ENCODE measurements at places on chromosomes 6 and 20.

DNA sequence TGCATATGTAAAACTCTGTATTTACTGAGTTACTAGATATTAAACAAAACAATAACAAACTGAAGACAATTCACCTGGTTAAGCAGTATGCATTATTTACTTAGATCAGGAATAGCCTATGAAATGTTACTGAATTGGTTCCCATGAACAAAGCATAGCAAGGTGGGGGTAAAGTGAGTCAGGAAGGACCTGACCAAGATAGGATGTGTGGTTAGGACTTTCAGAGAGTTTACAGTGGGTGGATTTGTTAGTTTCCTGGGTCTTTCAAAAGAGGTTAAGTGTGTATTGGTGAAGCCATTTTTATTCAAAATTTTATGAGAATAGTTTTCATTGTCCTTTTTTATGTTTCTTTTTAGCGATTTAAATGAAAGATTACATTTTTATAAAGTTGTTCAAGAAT lies 32.9 kb downstream of the TBPL1 start:
- H3K27me3 ChIP-seq: no peaks in the 10 kb centered on the region
- no peak for DNase-seq
- peak overlapping the region; percentile 24 for H3K4me3 ChIP-seq
- no peak overlapping the region for H3K27ac ChIP-seq
- H3K4me1 ChIP-seq: peaks cover 27% of the 10 kb centered on the region

- DNase-seq: no peak
- no peaks in the 10 kb centered on the region for H3K36me3 ChIP-seq
These were observed 63.1 kb upstream of the PHACTR1 start for GRCh38 chr6:12653486-12653885.

- peaks cover 2% of the 10 kb centered on the region for H3K27me3 ChIP-seq
- DNase-seq: no peak
- peaks cover 4% of the 10 kb centered on the region for H3K4me1 ChIP-seq
These were observed 6.2 kb downstream of the PXT1 start for GRCh38 chr6:36436466-36436865.

- no peak for DNase-seq
- H3K4me3 ChIP-seq: no peak overlapping the region
- no peaks in the 10 kb centered on the region for H3K27me3 ChIP-seq
- H3K36me3 ChIP-seq: no peaks in the 10 kb centered on the region
These were observed 608.0 kb downstream of the COL12A1 start for GRCh38 chr6:74597840-74598239.

GRCh38 chr6:140915103-140915502 lies 1217.6 kb upstream of the GJE1 start:
- no peak overlapping the region for H3K4me3 ChIP-seq
- no peaks in the 10 kb centered on the region for H3K36me3 ChIP-seq
- H3K27me3 ChIP-seq: no peaks in the 10 kb centered on the region
- DNase-seq: no peak

GRCh38 chr6:39948199-39948791 lies 14.0 kb upstream of the MOCS1 start:
- no peaks in the 10 kb centered on the region for H3K4me1 ChIP-seq
- peaks cover 1% of the 10 kb centered on the region for H3K27me3 ChIP-seq
- DNase-seq: no peak
- no peaks in the 10 kb centered on the region for H3K36me3 ChIP-seq
- H3K4me3 ChIP-seq: no peak overlapping the region
- H3K27ac ChIP-seq: no peak overlapping the region

DNA sequence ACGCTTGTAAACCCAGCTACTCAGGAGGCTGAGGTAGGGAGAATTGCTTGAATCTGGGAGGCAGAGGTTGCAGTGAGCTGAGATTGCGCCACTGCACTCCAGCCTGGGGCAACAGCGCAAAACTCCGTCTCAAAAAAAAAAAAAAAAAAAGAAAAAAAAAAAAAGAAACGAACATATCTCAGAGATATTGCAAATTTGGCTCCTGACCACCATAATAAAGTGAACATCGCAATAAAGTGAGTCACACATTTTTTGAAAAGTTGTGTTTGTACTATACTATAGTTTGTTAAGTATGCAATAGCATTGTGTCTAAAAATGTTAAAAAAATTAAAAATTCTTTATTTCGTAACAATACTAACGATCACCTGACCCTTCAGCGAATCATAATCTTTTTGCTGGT lies 13.3 kb downstream of the RSPH9 start:
- peaks cover 6% of the 10 kb centered on the region for H3K4me1 ChIP-seq
- no peak for DNase-seq
- peaks cover 2% of the 10 kb centered on the region for H3K36me3 ChIP-seq
- H3K4me3 ChIP-seq: no peak overlapping the region
- H3K27me3 ChIP-seq: peaks cover 3% of the 10 kb centered on the region
- no peak overlapping the region for H3K27ac ChIP-seq

GRCh38 chr6:139765825-139766285 lies 391.4 kb upstream of the CITED2 start:
- no peaks in the 10 kb centered on the region for H3K36me3 ChIP-seq
- DNase-seq: no peak
- H3K27ac ChIP-seq: no peak overlapping the region
- H3K4me1 ChIP-seq: peaks cover 8% of the 10 kb centered on the region
- H3K4me3 ChIP-seq: no peak overlapping the region

DNA sequence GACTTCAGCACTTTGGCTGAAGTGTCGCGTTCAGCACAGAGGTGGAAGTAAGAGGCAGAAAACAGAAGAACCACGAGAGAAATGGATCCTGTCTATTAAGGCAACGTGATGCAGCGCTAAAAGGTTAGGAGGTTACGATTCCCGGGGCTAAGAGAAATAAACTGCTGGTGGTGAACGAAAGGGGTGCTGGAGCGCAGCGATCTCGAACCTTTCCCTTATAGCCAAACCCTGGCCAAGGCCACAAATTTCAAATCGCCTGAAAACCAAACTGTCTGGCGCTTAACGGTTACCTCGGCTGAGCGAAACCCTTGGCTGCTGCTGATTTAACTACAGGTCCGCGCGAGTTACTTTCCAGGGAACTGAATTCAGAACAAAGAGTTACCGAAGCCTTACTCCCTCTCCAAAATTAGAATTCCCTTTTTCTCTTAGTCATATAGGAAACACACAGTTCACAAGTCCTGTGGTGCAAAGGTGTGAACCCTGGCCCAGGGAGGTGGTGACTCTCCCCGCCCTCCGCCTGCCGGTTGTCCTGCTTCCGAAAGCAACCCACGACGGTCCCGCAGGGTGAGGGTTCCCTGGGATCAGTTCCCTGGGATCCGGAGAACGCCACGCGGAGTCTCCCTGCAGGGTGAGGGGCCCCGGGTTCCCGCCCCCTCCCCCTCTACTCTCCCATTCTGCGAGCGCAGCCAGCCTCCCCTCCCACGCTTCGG lies 1.3 kb upstream of the SLC35D3 start:
- H3K4me3 ChIP-seq: peak overlapping the region; percentile 79
- no peak for DNase-seq
- no peaks in the 10 kb centered on the region for H3K36me3 ChIP-seq
- H3K27me3 ChIP-seq: peaks cover 55% of the 10 kb centered on the region
- H3K4me1 ChIP-seq: peaks cover 19% of the 10 kb centered on the region

- H3K4me3 ChIP-seq: peak overlapping the region; percentile 97
- H3K36me3 ChIP-seq: peaks cover 33% of the 10 kb centered on the region
- peaks cover 2% of the 10 kb centered on the region for H3K27me3 ChIP-seq
- peaks cover 40% of the 10 kb centered on the region for H3K4me1 ChIP-seq
These were observed 1.8 kb downstream of the NFKBIE start for GRCh38 chr6:44263354-44264100.

- H3K4me1 ChIP-seq: peaks cover 1% of the 10 kb centered on the region
- no peaks in the 10 kb centered on the region for H3K36me3 ChIP-seq
- DNase-seq: no peak
- H3K4me3 ChIP-seq: no peak overlapping the region
These were observed 44.1 kb upstream of the TSPYL1 start for GRCh38 chr6:116323863-116324262.

DNA sequence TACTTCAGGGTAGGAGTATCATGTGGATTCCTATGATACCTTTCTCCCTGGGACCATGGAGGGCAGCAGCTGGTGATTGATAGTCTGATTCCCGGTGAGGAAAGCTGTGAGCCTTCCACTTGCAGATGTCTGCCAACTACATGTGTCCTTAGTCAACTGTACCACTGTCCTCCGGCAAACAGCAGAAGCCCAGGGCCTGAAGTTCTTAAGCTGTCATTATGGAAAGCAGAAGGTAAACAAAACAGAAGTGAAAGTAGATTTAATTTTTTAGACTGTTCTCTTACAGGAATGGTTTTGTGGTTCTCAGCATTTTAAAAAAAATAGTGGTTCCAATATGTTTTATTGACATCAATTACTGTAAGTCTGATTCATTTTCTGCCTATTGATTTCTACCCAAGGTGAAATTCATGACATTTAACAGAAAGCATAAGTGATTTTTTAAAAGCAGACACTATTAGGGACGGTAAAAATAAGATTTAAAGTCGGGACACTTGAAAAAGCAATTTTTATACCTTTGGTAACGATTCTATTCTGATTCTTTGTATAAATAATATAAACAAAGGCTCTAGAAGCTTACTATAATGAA lies 36.6 kb downstream of the PTPN1 start:
- peaks cover 37% of the 10 kb centered on the region for H3K36me3 ChIP-seq
- no peaks in the 10 kb centered on the region for H3K27me3 ChIP-seq
- peak overlapping the region; percentile 78 for H3K4me3 ChIP-seq
- H3K4me1 ChIP-seq: peaks cover 54% of the 10 kb centered on the region

GRCh38 chr6:57315111-57315510 lies 2.3 kb upstream of the PRIM2 start:
- peaks cover 22% of the 10 kb centered on the region for H3K4me1 ChIP-seq
- no peak overlapping the region for H3K27ac ChIP-seq
- DNase-seq: no peak
- H3K27me3 ChIP-seq: peaks cover 3% of the 10 kb centered on the region

DNA sequence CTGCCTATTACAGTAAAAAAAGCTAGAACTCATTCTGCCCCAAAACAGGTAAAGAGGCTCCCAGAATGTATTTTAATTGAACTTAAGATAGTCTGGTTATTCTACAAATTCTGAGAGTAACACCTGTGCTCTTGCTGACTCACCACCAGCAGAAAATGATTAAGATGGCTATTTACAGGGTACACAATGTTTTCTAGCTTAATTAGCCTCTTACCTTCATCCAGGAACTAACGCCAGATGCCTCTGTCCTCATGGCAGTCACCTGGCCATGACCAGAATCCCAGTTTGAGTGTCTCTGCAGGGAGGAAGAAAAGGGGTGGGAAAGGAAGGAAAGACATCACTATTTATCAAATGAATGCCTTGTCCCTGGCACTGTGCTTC lies 31.3 kb upstream of the PPP1R3G start:
- H3K4me1 ChIP-seq: peaks cover 3% of the 10 kb centered on the region
- peaks cover 7% of the 10 kb centered on the region for H3K27me3 ChIP-seq
- H3K4me3 ChIP-seq: no peak overlapping the region
- peaks cover 2% of the 10 kb centered on the region for H3K36me3 ChIP-seq
- no peak overlapping the region for H3K27ac ChIP-seq

DNA sequence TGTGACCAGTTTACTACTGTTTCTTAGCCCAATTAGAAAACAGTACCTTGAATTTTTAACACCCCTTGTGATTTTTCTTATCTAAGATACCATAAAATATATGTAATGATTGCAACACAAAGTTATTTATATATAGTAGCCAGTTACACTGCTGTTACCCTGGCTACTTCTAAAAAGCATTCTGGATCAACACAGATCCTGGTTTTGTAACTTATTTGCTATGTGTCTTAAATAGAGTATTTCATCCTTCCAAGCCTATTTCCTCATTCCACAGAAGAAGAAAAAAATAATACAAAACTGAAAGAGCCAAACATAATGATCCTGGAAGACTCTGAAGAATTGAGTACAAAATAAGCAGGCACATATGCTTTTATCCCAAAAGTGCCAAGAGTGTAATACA lies 19.0 kb upstream of the GSTA4 start:
- no peaks in the 10 kb centered on the region for H3K27me3 ChIP-seq
- H3K4me3 ChIP-seq: no peak overlapping the region
- H3K4me1 ChIP-seq: no peaks in the 10 kb centered on the region

DNA sequence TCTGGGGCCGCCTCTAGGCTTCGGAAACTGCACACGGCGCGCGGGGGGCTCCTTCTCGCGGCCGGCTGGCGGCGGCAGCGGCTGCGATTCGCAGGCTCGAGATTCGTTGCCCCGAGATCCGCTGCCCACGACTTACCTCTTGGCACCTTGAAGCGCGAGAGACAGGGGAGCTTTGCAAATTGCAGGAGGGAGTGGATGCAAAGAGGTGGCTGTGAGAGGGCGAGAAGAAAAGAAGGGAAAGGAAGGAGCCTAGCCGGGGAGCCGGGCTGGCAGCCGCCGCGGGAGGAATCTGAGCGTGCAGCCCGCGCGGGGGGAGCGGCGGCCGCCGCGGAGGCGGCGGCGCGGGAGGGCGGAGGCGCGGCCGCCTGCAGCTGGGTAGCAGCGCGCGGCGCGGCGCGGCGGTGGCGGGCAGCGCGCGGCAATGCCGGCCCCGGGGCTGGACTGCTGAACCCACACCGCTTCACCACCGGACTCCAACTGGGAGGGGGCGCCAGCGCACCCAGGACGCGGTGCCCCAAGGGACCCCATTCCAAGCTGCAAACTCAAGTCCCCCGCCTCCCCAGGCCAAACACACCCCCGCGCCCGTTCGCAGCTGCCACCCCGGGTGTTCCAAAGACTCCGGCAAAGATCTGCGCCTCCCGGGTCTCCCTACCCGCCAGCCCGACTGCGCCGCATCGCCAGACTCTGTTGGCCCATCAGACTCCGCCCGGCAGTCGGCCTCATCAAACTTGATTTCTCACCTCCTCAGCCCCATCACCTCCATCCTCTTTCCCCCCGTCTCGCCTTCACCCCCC lies 44.2 kb upstream of the SUPT3H start:
- DNase-seq: peak; percentile 69
- H3K27me3 ChIP-seq: no peaks in the 10 kb centered on the region
- H3K27ac ChIP-seq: peak overlapping the region; percentile 99

GRCh38 chr6:72386324-72386723 lies 235.5 kb upstream of the KCNQ5 start:
- no peaks in the 10 kb centered on the region for H3K4me1 ChIP-seq
- no peaks in the 10 kb centered on the region for H3K36me3 ChIP-seq
- H3K4me3 ChIP-seq: no peak overlapping the region
- no peak overlapping the region for H3K27ac ChIP-seq
- H3K27me3 ChIP-seq: peaks cover 5% of the 10 kb centered on the region

- H3K4me1 ChIP-seq: peaks cover 7% of the 10 kb centered on the region
- no peak overlapping the region for H3K27ac ChIP-seq
- no peak for DNase-seq
- no peaks in the 10 kb centered on the region for H3K36me3 ChIP-seq
- H3K4me3 ChIP-seq: no peak overlapping the region
These were observed 5.6 kb downstream of the DUSP15 start for GRCh38 chr20:31864521-31865400.

GRCh38 chr6:162154930-162155329 lies 572.6 kb downstream of the PRKN start:
- no peak for DNase-seq
- H3K4me3 ChIP-seq: no peak overlapping the region
- H3K4me1 ChIP-seq: peaks cover 5% of the 10 kb centered on the region

DNA sequence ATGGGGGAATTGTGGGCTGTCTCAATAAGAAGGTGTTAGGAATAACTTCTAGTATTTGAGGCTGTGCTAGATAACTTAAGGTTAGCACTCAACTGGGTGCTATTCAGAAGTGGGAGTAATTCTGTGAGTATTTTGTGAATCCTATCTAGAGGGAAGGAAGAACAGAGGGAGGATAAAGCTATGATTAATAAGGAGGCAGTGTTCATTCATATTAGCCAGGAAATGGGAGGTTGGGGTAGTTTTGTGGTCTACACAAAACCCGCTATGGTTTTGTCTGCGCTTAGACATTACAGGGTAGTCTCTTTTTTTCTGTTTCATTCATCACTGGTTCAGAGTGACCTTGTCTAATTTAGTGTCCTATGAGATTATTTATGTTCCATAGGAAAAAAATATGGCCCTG lies 341.0 kb downstream of the ARHGAP18 start:
- H3K27ac ChIP-seq: no peak overlapping the region
- no peak for DNase-seq
- no peaks in the 10 kb centered on the region for H3K27me3 ChIP-seq
- peaks cover 2% of the 10 kb centered on the region for H3K4me1 ChIP-seq
- no peak overlapping the region for H3K4me3 ChIP-seq

All from T-helper 2 cell treated with Interferon-gamma antibody and Interleukin-4, amounts not matched to agents 5 μg/mL and 100 μg/mL, for 36 hours (primary cell).